ENCODE measurements at places on chromosomes 3 and 15. TPM values are rescaled to one million over a fixed set of nuclear protein-coding genes. Genes with fewer than 3 reads are reported as not detected.

The CD96 gene
- 31.7 TPM for total RNA-seq

The INKA1 gene
- total RNA-seq: 0.49 TPM

- DNase-seq: no peak
Observed at GRCh38 chr15:58701376-58701775, 48.1 kb downstream of the ADAM10 start.

- DNase-seq: no peak
Observed at GRCh38 chr3:182913889-182914288, 66.4 kb downstream of the DCUN1D1 start.

- no peak for DNase-seq
Observed at GRCh38 chr3:162978136-162978535, 1481.5 kb downstream of the OTOL1 start.

DNA sequence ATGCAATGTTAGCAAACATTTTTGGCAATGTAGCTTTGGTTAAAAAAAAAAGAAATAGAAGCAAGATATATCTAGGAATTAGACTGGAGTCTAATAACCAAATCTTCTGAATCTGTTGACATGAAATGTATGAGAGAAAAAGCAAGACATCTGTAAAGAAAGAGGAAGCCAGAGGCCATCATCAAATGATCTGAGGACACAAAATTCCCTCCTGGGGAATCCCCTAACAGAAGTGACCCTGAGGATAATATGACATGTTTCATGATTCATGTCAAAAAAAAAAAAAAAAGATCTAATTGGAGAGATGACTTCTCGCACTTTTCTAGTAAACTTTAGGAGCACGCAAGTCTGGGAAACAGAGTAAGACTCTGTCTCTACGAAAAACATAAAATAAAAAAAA is 70.9 kb downstream of the IMPG2 start:
- no peak for DNase-seq

- no peak for DNase-seq
Observed at GRCh38 chr15:67750371-67750770, 74.9 kb upstream of the SKOR1 start.

DNA sequence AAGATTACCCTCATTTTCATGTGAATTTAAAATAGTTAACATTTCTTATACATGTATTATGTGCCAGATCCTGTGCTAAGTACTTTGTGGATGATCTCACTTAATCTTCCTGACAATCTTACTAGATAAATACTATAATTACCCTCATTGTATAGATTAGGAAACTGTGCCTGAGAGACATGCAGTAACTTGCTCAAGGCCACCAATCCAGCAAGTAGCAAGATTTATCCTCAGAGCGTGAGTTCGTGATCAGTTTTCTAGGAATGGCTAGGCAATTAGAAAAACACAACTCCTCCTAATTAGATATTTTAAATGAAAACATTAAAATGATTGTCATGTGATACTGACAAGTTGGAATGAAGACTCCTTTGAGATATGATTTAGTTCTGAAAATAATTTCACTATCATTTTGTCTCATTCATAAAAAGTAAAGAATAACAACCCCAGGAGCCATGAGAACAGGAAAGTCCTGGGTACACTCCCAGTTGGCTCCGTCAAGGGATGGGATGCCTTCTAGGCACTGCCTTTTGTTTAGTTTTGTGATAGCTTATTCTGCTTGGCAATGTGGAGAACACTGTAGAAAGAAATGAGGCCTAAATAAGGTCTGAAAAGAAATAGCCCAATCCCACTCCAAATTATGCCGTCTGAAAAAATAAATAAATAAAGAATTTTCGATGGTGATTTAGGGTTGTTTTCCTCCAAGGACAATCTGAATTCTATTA is 61.3 kb downstream of the FBN1 start:
- DNase-seq: no peak

DNA sequence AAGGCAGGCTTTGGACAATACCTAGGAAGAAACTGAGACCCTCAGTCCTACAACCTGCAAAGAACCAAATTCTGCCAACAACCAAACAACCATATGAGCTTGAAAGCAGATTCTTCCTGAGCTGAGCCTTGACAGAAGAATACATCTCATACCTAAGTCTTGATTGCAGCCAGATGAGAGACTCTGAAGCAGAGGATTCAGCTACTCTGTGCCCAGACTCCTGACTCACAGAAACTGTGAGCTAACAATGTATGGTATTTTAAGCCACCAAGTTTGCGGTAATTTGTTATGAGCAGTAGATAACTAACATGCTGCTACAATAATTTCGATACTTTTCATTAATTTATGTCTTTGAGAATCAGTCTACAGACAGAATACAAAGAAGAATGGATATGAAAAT is 325.1 kb upstream of the CBLB start:
- DNase-seq: no peak

DNA sequence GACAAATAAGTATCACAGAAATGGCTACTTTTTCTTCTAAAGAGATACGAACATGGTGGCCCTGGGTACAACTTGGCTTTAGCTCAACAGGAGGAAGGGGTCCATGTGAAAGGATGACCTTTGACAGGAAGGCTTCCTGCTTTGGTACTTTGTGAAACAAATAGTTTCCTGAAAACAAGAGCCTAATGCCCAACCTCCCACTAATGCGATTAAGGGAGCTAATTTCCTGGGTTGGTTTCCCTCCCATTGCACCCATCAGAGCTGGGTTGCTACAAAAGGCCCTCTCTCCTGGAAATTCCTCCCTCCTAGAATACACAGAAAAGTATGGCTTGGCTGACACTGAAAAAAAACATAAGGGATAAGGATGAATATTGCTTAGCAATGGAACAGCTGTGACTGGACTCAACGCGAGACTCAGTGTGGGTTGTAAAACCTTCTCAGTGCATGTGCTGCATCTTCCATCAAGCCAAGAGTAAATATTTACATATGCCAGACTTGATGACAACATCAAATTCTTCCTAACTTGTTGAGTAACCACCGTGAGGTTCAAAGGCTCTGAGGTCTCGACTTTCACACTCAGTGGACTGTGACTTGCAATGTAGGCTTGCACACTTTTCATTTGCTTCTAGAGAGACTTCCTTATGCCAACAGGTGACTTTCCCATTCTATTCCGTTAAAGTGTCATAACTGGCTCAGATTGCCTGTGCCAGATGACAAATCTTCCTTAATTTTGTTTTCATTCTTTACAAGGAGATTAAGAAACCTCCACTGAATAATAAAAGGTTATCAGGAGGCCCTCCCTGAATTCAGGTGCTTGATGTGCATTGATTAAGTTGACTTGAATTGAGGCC is 60.1 kb downstream of the ADAMTS9 start:
- no peak for DNase-seq

- no peak for DNase-seq
Observed at GRCh38 chr3:154517404-154517803, 87.4 kb upstream of the GPR149 start.

DNA sequence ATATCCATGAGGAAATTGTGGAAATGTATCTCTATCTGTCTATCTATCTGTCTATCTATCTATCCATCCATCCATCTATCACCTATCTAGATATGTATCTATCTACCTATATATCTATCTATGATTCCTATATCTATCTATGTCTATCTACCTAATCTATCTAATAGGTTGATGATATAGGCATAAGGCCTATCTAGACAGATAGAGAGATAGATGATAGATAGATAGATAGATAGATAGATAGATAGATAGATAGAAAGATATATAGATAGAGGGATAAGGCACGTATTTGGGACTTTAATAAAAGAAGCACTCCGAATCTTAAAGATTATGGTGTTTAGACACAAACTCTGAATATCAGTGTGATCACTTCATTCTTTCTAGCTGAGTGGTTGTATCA is 58.1 kb downstream of the DIPK2A start:
- DNase-seq: no peak

The TBC1D2B gene
- 82.2 TPM for total RNA-seq

GRCh38 chr3:9883706-9884554 is 3.9 kb upstream of the CIDEC start:
- DNase-seq: no peak

The ROPN1 gene
- total RNA-seq: not detected

DNA sequence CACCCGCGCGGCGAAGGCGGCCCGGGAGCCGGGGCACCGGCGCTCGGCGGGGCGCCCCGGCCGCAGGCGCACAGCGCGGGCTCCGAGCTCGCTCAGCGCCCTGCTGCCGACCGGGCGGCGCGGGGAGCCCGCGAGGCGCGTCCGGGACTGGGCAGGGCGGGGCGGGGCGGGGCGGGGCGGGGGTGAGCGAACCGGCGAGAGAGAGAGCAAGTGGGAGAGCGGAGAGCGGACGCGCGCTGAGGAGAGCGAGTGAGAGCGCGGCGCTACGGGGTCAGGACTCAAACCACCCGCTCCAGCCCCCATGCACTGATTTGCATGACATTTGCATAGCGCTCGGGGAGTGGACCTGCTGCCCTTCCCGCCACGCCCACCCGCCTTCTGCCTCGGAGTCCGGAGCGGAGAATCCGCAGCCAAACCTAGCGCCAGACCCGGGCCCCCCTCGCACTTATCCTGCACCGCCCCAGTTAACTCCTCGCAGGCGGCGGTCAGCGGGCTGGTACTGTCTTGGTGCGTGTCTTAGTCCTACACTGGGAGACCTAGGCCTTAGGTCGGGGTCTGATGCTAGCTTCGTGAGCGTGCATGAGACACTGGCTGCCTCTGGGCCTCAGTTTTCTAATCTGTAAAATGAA is at the start of gene MYLK:
Gene MYLK, minus strand, starts transcription at position 130 of the 629 bp plus-strand sequence. CDS start 90,491 bp downstream, outside the sequence.
- DNase-seq: no peak

DNA sequence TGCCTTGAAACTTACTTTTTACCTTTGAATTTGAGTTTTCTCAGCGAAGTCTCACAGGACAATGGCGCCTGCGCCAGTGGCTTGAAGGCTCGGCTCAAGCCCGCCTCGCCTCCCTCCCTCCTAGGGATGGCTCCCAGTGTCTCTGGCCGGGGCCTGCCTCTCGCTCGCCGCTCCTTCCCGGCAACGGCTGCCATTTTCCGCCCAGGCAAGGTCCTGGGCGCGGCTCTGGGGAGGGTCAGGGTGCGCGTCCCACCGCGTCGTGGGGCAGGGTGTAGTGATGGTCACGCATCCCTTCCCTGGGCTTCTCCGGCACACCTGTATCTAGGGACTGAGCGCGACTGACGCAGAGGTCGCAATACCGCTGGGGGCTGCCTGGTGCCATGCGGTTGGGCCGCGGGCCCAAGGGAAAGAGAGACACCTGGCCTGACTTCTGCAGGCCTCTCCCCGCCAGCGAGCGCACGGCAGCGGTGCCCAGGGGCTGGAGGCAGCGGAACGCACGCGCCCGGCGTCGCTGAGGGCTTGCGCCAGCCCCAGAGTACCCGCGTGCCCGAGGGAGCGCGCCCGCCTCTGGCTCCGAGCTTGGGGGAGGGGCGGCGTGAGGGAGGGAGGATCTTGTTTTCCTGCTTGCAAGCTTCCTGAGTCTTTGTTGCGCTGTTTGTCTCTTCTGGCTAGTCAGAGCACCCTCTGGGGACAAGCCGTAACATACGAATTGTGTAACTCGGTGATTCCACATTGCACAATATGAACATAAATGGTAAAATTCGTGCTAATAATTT is 20.7 kb upstream of the FEM1B start:
- DNase-seq: peak; percentile 68

- no peak for DNase-seq
Observed at GRCh38 chr3:41698898-41699297, 263.0 kb downstream of the ULK4 start.

GRCh38 chr15:64351265-64351664 is 4.7 kb downstream of the CSNK1G1 start:
- DNase-seq: no peak

DNA sequence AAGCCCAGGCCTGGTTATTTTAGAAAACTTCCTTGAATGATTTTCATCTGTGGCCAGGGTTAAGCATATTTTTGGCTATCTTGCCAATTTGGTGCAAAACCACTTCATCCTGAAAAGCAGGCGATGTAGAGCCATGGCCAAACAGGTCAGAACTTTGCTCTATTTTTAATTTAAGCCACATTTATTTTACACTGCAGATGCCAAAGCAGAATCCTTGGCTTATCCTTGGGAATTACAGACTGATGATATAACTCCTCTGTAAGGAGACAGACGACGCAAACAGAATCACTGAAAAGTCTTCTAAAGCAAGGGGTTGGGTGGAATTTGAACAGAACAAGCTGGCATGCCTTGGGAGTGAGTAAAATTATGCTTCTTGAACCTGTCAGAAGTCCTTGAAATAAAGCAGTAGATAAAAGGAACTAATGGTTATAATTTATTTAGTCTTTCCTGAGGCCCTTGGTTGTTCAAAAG is 121.9 kb downstream of the CHST2 start:
- DNase-seq: no peak

DNA sequence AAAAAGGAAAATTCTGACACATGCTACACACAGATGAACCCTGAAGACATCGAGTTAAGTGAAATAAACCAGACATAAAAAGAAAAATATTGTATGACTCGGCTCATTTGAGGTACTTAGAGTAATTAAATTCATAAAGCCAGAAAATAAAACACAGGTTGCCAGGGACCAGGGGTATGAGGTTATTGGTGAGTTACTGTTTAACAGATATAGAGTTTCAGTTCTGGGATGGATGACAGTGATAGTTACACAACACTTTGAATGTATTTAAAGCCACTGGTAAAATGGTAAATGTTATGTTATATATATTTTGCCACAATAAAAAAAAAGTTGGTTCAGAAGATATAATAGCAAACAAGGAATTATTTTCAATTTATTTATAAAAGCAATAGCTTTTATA is 436.1 kb upstream of the WNT5A start:
- no peak for DNase-seq

DNA sequence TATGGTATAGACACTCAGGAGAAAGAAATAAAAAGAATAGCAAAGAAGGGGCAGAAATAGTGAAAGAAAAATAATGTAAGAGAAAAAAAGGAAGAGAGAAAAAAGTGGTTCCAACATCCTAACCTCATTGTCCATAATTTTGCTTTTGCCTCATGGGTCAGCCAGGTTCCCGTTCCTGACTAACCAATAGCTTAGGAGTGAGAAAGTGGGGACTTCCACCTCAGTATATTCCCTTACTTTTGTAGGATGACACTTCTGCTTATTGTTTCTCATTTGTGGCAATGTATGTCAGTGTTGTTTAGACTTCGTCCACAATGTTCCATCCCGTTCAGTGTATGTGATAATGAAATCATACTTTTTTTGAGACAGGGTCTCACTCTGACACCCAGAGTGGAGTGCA is 9.3 kb upstream of the SLC12A8 start:
- DNase-seq: no peak

- no peak for DNase-seq
Observed at GRCh38 chr15:89978914-89979313, 22.2 kb upstream of the ZNF710 start.

- DNase-seq: no peak
Observed at GRCh38 chr15:96037584-96037983, 292.9 kb upstream of the NR2F2 start.

- peak; percentile 17 for DNase-seq
Observed at GRCh38 chr3:77254967-77255831, 215.3 kb downstream of the ROBO2 start.

The GALNT15 gene
- total RNA-seq: 0.35 TPM

The SI gene
- total RNA-seq: not detected

- DNase-seq: no peak
Observed at GRCh38 chr15:92082006-92082843, 228.7 kb downstream of the SLCO3A1 start.

Data from activated naive CD4-positive, alpha-beta T cell treated with anti-CD3 and anti-CD28 coated beads, Interleukin-2, amount 50 U/mL, for 72 hours (primary cell).